ENCODE measurements at places on chromosomes 7 and 10.
A peak's percentile ranks its signal among the peaks of the same experiment; 100 is the strongest.

DNA sequence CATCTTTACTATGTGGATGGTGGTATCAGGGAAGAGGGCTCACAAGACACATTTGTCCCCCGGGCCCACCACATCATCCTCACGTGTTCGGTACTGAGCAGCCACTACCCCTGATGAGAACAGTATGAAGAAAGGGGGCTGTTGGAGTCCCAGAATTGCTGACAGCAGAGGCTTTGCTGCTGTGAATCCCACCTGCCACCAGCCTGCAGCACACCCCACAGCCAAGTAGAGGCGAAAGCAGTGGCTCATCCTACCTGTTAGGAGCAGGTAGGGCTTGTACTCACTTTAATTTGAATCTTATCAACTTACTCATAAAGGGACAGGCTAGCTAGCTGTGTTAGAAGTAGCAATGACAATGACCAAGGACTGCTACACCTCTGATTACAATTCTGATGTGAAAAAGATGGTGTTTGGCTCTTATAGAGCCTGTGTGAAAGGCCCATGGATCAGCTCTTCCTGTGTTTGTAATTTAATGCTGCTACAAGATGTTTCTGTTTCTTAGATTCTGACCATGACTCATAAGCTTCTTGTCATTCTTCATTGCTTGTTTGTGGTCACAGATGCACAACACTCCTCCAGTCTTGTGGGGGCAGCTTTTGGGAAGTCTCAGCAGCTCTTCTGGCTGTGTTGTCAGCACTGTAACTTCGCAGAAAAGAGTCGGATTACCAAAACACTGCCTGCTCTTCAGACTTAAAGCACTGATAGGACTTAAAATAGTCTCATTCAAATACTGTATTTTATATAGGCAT lies 9.1 kb upstream of the CSGALNACT2 start:
- no peak for DNase-seq

- DNase-seq = no peak
Observed at GRCh38 chr10:120727001-120727400, 124.2 kb upstream of the WDR11 start.

GRCh38 chr7:45967591-45968157 lies 46.6 kb upstream of the IGFBP3 start:
- no peak for DNase-seq

GRCh38 chr10:127920306-127921074 lies 13.6 kb downstream of the PTPRE start:
- no peak for DNase-seq

DNA sequence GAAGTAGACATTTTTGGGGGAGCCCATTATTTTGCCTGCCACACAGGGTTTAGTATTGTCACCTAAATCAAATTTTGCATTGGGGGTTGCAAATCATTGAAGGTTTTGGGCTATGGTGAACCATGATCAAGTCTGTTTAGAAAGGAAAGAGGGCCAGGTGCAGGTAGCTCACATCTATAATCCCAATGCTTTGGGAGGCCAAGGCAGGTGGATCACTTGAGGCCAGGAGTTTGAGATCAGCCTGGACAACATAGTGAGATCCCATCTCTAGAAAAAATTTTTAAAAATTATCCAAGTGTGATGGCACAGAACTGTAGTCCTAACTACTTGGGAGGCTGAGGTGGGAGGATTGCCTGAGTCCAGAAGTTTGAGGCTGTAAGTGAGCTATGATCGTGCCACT lies 31.2 kb downstream of the KAT6B start:
- DNase-seq = no peak

DNA sequence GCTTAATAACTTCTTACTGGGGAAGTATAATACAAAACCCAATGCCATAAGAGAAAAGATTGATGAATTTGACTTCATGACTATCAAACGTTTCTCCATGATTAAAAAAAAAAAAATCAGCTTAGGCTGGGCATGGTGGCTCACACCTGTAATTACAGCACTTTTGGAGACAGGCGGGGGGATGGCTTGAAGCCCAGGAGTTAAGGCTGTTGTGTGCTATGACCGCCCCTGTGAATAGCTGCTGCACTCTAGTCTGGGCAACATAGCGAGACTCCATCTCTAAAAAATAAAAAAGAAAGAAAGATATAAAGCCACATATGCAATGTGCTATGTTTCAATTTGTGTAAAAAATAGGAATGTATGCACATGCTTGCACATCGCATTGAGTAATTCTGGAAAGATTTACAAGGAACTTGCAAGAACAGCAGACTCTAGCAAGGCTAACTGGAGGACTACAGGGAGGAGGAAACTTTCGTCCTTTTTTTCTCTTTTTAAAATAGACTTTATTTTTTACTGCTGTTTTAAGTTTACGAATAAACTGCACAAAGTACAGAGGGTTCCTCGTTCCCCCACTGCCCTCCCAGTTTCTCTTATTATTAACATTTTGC lies 10.3 kb upstream of the RARRES2 start:
- DNase-seq = no peak

- no peak for DNase-seq
Observed at GRCh38 chr10:7406712-7407333, 4.0 kb downstream of the SFMBT2 start.

DNA sequence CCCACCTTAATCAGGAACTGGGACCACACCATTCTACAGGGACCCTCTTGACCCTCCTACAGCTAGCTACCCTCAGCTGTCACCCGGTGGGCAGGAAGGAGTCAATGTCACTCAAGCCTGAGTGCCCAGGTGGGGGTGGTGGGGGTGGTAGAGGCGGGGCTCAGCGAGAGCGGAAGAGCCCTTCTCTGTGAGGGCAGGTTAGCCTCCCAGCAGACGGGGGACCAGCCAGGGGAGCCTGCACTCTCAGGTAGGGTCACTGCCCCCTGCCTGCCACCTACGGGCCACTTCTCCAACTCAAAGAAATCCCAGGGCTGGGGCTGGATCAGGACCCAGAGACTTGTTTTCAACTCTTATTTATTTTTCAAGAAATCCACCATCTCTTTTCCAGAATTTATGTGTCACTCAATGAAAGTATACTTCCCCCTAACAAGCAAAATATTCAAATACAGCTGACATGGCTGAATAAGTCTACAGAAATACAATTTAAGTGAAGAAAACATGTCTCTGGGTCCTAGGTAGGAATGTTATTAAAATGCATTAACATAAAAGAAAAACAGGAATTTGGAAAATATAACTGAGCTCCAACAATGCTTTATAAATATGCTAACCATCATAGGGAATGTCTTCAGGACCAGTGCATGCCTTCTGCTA lies 63.4 kb upstream of the DDC start:
- no peak for DNase-seq

- no peak for DNase-seq
Observed at GRCh38 chr10:104036518-104037260, 49.0 kb downstream of the COL17A1 start.

DNA sequence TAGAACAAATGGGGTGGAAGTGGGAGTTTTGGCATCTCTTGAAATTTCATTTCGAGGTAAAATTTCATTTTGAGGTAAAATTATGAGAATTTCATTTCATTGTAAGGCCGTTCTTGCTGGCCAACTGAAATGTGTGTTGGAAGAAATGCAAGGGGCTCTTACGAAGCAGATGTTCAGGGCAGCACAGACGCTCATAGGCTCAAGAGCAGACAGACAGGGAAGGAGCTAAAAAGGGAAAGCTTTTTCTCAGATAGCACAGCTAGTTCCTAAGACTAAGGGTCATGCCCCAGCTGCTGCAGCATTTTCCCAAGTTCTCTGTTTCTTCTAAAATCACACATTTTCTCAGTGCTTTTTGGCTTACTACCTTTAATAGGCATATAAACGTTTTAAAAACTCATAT lies 65.1 kb upstream of the SFMBT2 start:
- peak; percentile 17 for DNase-seq

- no peak for DNase-seq
Observed at GRCh38 chr7:40356312-40356711, 221.5 kb downstream of the SUGCT start.

DNA sequence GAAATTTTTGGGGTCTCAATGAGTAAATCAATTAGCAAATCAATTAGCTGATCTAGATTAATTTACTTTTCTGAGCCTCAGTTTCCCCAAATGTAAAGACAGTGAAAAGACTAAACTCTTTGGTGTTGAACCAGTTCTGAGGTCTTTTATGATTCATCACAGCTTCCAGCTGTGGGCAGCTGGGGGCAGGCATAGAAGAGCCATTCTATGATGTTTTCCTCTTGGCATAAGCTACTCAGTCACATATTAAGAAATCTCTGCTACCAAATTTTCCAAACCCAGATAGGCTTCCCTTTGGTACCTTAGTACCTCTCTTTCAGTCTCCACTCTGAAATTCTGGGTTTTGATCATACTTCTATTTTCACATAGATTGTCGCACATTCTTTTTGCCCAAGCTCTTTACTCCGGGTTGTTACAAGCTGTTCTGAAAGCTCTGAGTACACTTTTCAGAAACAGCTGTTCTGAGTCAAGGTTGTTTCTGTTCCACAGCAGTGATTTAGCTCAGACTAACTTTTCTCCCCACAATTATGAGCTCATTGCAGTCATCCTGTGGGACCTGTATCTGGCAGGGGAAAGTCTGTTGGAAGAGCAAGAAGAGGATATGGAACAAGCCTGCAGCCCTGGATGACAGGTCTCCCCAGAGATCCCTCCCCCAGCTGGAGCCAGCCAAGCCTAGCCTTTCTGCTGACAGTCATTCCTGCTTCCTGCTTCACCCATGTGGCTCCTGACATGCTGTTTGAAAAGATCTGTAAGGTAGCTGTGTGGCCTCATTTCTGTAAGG lies 599.6 kb upstream of the GHITM start:
- DNase-seq = no peak

DNA sequence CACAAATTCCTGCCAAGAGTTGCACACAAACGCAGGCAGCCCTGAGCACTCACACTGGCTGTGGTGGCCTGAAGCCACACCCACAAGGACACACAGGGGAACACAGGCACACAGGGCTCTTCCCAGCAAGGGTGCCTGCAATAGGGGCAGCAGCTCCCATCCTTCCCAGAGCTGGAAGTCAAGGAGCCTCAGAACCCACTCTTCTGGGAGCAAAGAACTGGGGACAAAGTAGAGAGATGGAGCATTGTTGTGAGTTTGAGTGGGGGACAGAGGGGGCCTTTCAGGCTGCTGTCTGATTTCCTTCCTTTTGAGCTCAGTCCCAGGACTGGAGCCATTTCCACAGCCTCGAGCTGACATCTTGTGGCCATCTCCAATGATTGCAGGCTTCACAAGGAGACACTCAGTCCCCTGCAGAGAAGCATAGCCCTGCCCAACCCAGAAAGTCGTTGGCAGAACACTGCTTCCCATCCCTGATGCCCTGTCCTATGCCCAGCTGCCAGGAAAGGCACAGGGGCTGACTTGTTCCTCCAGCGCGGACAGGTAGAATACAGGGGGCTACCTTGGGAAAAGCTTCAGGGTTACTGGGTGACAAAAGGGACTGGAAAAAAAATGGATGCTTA lies 34.4 kb upstream of the SLF2 start:
- peak; percentile 74 for DNase-seq

GRCh38 chr7:122743211-122743610 lies 40.5 kb upstream of the RNF148 start:
- DNase-seq = no peak

DNA sequence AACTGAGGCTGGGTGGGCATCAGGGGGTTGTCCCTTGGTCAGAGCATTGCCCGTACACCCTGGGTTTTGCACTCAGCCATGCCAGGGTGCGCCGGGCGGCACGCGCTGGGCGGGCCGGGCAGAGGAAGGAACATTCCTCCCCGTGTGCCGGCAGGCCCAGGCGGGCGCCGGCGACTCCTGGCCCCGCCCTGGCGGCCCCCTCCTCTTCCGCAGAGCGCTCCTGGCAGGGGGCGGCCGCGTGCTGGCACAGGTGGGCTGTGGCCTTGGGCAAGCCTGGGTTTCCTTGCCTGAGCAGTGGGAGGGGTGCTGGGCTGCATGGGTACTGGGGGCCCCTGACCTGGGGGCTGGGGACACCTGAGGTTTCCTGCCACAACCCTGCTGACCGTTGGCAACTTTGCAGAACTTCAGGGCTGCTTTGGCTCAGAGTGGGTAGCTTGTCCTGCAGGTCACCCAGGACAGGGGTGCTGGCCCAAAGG lies 3.9 kb downstream of the LFNG start:
- peak; percentile 55 for DNase-seq

DNA sequence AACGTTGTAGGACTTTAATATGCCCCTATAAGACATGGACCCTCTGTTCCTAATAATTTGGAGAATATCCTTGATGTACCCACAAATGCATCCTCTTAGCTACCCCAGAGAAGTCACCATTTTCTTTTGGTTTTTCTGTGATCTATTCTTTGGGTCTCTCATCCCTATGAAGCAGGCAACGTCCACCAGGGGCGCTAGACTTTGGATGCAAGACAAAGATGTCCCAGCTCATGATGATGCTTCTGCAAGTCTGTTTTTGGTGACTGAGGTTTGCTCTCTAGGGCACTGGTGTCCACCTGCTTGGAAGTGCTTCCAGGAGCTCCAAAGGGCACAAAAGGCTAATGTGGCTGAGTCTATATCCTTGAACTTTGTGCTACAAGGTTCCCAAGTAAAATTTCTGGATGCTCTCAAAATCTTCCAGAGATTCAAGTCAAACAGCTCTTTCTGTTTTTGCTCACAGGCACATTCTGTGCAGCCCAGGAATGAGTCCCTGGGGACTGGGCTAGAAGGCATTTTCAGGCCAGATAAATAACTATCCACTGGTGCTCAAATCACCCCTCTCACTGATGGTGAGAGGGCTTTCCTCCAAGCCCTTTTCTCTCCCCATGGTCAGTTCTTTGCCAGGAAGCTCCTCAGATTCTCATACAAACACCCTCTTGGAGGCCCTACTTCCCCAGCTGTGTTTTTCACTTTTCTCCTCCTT lies 166.4 kb downstream of the C7orf25 start:
- no peak for DNase-seq

- no peak for DNase-seq
Observed at GRCh38 chr10:20142311-20142710, 326.1 kb downstream of the PLXDC2 start.

DNA sequence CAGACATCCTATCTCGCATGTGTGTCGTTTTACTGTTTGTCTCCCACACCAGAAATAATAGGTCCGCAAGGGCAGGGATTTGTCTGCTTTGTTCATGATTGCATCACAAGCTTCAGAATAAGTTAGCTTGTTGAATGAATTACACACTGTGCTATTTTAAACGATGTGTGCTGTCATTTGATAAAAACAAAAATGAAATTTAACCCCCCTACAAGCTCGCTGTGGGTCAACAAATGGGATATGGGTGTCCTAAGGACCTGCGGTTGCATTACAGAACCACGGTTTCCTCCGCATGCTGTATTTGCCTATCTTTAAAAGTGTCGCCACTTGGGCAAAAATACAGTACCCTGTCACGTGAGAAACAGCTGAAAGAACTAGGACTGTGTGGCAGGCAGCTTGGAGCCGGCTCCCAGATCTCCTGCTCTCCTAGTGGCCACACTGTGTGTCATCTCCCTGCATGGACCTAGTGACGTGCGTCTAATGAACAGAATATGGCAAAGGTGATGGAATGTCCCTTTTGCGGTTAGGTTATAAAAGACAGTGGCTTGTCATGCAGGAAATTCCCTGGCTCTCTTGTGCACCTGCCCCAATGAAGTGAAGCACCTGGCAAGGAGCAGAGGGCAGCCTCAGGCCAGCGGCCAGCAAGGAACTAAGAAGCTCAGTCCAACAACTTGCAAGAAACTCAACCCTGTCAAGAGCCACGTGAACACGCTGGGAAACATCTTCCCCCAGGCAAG lies 32.9 kb upstream of the CRYGN start:
- DNase-seq = no peak

- DNase-seq = no peak
Observed at GRCh38 chr10:17348011-17348500, 106.3 kb downstream of the ST8SIA6 start.
